Mucosa of descending colon (tissue), 3 donors: ENCODE measurements at places on chromosomes 7 and 10.

- no peak for DNase-seq
Measured at GRCh38 chr10:124671486-124672075, 72.6 kb downstream of the FAM53B start.

- peak; percentile 45 for DNase-seq
Measured at GRCh38 chr7:155387066-155387620, 70.8 kb upstream of the EN2 start.

- DNase-seq, result no peak
Measured at GRCh38 chr10:104349623-104350126, 4.0 kb upstream of the CFAP58 start.

- DNase-seq, result no peak
Measured at GRCh38 chr7:146412781-146413180, 296.2 kb downstream of the CNTNAP2 start.
